Fibroblast of upper back skin (primary cell): ENCODE measurements at places on chromosomes 6 and 20.

GRCh38 chr6:132060591-132060990, 109.4 kb upstream of the CCN2 start:
- DNase-seq = peak; percentile 88

DNA sequence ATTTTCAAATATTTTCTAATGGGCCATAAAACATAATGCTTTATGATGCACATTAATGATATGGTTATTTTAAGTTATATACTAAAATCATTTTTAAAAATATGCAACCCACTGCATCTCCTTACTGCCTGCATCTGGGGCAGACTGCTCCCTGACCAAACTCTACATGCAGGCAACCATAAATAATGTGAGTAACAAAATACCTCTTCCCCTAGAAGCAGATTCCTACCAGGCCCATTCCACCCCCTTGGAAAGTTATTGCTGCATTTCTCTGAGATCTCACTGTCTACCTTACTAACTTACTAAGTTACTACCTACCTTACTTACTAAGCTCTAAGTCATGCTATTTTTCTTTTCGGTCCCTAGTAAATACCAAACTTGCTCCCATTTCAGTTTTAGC, 71.8 kb downstream of the ATG5 start:
- peak; percentile 85 for DNase-seq

- DNase-seq = no peak
These were observed 1.6 kb downstream of the SRPK1 start for GRCh38 chr6:35919085-35919826.

DNA sequence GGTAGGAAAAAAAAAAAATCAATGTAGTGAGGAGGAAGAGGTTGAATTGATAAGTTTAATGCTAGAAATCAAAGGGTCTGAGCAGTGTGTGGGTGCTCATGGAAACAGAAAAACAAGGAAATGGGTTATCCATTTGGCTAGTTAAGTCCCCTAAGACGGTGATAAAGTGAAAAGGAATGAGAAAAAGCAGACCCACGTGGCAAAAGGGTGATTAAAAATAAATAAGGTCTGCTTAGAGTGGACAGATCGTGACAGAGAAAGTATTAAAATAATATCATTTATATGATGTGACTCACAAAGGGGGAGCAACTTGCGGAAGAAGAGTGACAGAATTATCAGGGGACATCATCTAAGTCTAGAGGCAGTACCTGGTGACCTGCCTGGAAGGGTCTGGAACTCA, 251.7 kb upstream of the THEMIS start:
- no peak for DNase-seq

- no peak for DNase-seq
These were observed 42.6 kb downstream of the TSBP1 start for GRCh38 chr6:32329141-32329540.

GRCh38 chr20:46300281-46300680, 8.0 kb downstream of the CDH22 start:
- no peak for DNase-seq

GRCh38 chr6:11785415-11785773, 6.8 kb upstream of the ADTRP start:
- no peak for DNase-seq

- DNase-seq = no peak
These were observed 47.7 kb upstream of the CST5 start for GRCh38 chr20:23926944-23927872.

DNA sequence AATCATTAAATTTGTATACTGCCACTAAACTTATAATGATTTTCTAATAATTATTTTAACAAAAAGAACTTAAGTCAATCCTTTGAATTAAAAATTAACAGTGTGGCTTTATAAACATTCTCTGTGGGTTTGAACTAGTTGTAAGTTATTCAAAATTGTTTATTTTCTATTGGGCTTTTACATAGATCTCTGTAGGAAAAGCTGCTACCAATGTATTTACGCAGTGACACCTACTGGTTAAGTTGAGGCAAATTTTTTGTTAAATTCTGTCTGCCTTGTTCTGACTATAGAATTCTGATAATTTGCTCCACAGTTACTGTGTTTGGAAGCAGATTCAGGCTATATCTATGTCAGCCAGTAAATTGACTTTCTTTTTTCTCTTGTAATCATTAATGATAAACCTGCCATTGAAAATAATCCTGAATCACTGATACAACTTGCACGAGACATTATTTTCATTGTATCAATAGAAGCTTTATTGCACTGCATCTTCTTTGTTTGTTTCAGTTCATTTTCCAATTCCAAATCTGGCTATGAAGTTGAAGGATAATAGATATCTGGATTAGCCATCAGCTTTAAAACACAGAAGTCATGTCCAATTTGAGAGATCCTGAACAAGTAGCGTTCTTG, 66.0 kb upstream of the UTRN start:
- peak; percentile 61 for DNase-seq

- DNase-seq = no peak
These were observed 33.1 kb upstream of the MLN start for GRCh38 chr6:33836806-33837469.

- no peak for DNase-seq
These were observed 27.4 kb downstream of the TBC1D7 start for GRCh38 chr6:13300643-13301590.

GRCh38 chr6:155155787-155156447, 107.9 kb upstream of the CLDN20 start:
- DNase-seq = no peak
